Caudate nucleus (tissue), 63 donors: ENCODE measurements at places on chromosomes 11 and 22.

- no peak for DNase-seq
These were observed 161.8 kb upstream of the GRIA4 start for GRCh38 chr11:105447936-105448702.

DNA sequence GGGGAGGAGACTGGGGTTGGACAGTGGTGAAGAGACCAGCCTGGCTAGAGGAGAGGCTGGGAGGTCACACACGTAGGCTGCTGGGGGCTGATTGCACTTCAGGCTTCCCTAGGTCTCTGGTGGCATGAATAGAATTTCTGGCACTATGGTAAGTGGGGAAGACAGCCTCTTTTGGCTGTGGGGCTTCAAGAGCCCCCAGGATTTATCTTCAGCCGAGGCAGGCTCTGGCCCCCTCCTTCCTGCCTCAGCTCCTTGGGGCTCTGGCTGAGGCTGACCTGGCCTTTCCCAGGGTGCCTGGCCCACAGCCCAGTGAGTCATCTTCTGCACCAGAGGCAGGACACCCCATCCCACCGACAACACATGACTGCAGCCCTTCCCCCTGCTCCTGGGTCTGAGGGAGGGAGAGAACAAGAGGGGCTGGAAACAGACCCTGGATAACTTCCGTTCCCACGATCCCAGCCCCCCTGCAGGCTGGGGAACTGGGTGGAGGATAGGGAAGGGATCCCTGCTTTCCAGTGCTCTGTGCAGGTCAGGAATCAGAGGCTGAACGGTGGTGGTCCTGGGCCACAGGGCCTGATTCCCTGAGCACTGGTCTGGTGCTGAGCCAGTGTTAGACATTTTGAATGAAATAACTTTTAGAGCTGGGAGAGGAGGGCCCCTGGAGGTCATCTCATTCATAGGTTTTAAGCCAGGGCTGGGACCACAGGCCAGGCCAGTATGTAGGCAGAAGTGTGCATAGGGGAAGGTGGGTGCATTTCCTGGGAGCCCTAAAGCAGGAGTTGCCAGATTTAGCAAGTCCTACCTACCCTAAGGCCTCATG lies 26.5 kb downstream of the ARHGEF17 start:
- no peak for DNase-seq

DNA sequence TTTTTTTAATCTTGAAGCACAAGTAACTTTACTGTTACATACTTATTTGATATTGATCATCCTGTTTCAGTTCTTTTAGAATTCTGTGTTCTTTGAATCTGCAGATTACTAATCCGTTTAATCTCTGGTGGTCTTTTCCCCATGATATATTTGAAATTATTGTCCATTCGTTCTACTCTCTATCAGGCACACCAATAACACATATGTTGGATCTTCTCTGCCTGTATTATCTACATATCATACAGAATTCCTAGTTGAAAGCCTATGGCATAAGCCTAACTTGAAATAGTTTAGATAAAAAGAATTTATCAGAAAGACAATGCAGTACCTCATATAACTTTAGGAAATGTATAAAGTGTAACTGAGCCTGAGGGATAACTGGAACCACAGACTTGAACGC lies 32.6 kb downstream of the STK33 start:
- no peak for DNase-seq

DNA sequence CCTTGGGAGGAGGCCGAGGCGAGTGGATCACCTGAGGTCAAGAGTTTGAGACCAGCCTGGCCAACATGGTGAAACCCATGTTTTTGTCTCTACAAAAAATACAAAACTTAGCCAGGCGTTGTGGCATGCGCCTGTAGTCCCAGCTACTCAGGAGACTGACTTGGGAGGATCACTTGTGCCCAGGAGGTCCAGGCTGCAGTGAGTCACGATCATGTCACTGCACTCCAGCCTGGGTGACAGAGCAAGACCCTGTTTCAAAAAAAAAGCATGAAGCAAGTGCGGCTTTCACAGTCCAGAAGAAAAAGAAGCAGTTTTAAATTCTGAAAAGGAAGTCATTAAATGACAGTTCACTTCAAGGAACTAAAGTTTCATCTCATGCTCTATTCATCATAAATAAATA lies 7.1 kb upstream of the LTO1 start:
- no peak for DNase-seq

DNA sequence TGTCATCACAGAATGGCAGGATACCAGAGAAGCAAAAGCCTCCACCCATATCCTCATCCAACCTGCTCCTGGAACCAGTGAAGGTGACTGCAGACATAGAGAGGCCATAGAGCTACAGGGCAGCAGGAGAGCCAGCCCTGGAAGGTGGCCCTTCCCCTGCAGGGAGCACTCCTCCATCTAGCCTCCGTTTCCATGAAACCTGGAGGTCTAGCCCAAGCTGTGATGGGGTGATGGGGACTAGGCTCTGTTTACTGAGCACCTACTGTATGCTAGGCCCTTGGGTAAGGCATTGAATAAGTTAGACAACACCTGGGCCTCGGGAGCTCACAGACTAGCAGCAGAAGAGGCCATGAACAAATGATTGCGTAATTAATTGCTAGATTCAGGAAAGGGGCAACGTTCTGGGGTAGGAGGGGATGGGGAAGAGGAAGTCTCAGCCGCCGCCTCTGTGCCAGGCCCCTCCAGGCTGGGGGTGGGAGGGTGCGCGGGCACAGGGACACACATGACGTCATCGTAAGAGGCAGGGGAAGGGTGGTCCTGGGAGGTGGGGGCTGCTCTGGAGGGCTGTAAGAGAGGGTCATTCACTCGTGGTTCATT lies 784 bp upstream of the SYNGR1 start:
- no peak for DNase-seq

DNA sequence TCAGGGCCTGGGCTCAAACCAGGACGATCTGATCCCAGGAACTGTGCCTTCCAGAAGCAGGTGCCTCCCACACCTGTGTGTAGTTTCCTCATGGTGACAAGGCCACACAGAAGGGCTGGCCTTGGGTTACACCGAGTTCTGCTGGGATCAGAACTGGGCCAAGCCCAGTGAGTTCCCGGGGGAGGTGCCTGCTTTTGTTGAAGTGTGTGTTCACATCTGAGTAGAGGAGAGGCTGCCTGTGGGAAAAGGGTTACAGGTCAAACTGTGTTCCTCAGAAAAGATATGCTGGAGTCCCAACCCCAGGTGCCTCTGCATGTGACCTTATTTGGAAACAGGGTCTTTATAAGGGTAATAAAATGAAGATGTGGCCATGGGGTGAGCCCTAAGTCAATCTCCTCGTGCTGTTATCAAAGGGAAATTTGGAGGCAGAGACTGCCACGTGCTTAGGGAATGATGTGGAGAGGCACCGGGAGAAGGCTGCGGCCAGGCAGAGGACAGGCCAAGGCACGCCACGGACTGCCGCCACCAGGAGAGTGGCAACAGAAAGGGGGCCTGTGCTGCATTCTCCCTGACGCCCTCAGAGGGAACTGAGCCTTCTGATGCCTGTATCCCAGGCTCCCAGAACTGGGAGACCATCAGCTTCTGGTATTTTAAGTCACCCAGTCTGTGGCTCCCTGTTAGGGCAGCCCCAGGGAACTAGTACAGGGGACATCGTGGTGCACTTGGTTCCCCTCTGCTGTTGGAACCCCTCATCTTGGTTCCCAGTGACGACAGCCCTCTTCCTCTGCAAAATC lies 158.8 kb downstream of the CACNA1I start:
- DNase-seq: no peak

DNA sequence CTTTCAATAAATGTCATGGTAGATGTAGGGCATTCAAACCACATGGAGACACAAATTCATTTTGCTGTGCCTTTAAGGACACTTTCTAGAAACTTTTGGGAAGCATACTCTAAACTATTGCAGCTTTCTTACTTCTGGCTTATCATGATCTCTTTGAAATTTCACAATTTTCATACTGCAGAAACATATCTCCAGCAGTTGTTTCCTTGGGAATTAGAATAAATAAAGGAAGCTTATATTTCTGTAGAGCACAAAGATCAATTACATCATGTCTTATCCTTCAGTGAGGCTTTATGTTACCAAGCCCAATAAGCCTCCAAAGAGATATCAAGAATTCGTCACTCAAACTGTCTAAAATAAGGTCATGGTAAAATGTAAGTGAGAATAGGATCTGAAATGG lies 74.5 kb upstream of the RAB38 start:
- DNase-seq: no peak

DNA sequence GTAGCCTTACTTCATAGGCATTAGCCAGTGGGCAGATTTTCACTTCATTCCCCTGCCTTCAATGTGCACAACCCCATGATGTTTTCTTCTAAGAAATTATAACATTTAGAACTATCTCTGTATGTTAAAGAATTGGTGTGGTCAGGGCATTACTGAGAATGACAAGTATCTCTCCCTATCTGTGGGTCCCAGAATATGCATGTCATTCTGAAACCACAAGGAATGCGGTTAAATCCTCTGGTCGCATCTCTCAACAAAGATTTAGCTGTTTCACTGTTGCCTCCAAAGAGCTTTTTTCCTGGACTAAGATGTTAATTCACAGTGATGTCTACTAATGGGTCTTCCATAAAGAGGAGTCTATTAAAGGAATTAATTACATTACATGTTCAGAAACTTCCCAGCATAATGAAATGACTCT lies 62.7 kb downstream of the LIF start:
- no peak for DNase-seq

DNA sequence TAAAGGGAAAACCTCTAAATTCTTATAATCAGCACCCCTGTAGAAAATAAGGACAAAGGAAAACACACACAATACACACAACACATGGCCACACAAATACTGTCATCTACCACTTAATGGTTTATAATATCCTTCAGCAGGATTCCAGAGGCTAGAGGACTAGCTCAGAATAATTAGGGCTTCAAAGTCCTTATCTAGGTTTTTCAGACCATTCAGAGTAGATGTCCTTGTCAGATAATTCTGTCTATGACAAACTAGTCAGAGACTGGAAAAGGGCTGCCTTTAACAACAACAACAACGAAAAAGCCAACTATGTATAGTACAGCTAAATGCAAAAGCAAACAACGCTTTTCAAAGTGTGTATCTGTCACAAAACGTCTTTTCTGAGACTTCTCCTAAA lies 456.5 kb upstream of the CNTN5 start:
- no peak for DNase-seq

DNA sequence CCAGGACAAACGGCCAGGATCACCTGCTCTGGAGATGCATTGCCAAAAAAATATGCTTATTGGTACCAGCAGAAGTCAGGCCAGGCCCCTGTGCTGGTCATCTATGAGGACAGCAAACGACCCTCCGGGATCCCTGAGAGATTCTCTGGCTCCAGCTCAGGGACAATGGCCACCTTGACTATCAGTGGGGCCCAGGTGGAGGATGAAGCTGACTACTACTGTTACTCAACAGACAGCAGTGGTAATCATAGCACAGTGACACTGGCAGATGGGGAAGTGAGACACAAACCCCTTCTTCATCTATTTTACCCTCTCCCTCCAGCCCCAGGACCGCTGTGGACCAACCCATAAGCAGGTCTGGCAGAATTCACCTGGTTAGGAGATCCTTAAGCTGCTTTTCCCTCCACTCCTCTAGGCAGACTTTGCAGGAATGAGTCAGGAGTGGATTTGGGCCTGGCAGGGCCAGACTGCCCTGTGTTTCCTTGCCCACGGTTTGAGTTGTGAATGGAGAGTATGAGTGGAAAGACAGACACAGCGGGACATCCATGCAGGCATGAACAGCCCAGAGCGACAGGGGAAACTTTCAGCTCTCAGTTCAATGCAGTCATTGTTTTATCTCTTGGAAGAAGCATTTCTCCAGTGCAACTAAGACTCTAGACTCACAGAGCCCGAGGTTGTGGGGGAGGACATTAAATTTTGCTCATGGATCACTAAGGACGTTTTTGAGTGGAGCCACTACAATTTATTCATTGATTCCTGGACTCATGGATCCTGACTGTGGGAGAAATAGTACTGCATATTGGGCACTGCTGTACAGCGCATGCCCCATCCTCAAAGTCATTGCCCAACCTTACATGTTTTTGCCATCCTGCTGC lies 75.3 kb upstream of the IGLL5 start:
- DNase-seq: no peak

- DNase-seq: peak; percentile 55
These were observed 13.0 kb upstream of the CDC42EP2 start for GRCh38 chr11:65301491-65302329.

- no peak for DNase-seq
These were observed 31.8 kb downstream of the TXN2 start for GRCh38 chr22:36449596-36450175.

DNA sequence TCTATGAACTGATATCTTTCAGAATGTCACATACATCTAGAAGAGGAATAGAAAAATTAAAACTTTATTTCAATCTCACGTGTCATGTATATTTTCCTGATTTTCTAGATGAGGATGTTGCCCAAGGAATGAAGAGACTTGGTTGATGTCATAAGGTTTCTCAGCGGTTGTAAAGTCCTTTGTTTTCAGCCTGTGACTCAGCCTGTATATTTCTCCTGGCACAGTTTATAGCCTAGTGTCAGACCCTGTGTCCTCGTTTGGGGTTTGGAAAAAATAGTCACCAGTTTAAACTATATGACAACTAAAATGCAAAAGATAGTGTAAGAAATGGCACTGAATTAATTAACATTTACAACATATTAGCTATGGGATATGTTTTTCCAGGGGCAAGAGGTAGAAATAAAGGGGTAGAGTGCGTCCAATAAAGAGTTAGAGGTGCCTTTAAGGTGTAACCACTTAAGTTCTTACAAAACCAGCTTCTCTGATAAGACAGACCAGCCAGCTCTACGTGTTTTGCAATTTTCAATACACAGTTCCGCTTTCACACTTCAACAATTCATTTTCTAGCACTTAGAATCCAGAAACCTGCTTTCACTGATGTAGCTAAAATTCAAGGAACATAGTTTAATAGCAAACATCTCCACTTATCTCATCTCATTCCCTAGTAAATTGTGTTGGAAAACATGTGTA lies 1432.6 kb upstream of the TENM4 start:
- DNase-seq: no peak

- DNase-seq: no peak
These were observed 1.4 kb downstream of the CDC42BPG start for GRCh38 chr11:64842851-64843685.

DNA sequence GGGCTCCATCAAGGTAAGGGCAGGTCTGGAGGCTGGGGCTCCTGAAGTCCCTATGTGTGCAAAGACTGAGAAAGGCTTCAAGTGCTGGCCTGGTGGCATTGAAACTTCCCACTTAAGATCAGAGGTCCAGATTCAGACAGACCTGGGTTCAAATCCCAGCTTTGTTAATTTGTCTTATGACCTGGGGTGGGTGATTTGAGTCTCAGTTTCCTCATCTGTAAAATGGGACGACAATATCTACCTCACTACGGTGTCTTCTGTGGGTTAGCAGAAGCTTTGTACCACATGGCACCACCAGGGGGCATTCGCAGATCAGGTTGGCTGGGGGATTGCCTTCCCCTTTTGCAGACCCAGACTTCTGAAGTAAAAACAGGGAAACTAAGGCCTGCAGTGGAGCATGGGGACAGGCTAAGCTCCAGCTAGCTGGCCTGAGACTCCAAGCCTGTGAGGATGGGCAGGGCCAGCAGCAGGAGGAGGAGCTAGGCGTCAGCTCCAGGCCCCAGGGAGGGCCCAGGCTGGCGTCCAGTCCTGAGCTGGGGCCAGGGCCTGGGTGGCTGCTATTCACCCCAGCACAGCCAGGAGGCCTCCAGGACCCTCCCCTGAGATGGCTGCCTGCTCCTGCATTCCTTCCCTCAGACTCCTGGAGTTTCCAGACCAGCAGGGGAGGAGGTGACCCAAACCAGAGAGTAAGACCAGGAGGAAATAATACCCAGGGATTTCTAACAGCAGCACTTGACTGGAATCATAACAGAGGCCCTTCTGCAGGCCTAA lies 1.5 kb downstream of the CASTOR1 start:
- DNase-seq: peak; percentile 70
